NCI-H460 (cell line): ENCODE measurements at places on chromosomes 3 and 15.

DNA sequence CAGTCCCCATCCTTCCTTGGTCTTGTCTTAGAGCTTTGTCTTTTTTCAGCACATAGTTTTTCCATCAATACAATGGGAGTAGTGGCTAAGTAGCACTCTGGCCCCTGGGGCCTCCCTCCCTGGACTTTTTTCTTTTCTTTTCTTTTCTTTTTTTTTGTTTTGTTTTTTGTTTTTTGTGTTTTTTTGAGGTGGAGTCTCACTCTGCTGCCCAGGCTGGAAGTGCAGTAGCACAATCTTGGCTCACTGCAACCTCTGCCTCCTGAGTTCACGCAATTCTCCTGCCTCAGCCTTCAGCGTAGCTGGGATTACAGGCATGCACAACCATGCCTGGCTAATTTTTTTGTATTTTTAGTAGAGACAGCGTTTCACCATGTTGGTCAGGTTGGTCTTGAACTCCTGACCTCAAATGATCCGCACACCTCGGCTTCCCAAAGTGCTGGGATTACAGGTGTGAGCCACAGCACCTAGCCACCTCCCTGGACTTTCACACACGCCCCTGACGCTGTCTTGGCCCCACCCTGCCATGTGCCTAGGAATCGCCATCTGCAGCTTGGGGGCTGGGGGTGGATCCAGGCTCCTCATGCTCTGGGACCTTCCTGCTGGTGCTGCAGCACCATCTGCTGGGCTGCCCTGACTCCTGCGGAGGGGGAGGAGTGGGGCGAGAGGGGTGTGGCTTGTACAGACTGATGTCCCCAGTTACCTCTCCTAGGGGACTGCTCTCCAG, 2.8 kb downstream of the C15orf39 start:
- DNase-seq: peak; percentile 87

GRCh38 chr15:48642795-48643194, 2.7 kb downstream of the FBN1 start:
- DNase-seq: no peak

DNA sequence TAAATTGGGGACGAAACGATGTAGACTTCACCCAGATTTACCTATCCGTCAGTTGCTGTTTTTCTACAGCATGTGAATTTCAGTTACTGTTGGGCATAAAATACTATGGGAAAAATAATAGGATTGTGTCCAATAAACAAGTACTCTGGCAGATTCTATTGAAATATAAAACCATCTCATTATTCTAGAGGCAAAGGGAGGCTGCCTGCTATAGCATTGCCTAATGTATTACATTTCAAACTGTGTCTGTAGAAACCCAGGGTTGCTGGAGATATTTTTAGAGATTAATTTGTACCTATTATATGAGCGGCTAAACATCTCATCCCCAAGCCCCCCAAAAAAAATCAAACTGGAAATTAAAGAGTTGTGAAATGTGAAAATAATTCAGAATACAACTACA, 159.6 kb upstream of the IL12A start:
- no peak for DNase-seq

GRCh38 chr15:34789326-34789725, 6.0 kb downstream of the ACTC1 start:
- DNase-seq: no peak

- DNase-seq: no peak
Observed at GRCh38 chr3:64825404-64826120, 137.8 kb upstream of the ADAMTS9 start.

DNA sequence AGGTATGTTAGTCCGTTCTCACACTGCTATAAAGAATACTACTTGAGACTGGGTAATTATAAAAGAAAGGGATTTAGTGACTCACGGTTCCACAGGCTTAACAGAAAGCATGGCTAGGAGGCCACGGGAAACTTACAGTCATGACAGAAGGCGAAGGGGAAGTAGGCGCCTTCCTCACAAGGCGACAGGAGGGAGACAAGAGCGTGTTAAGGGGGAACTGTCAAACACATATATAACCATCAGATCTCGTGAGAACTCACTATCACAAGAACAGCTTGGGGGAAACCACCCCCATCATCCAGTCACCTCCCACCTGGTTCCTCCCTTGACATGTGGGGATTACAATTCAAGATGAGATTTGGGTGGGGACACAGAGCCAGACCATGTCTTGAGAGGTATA, 30.4 kb downstream of the SPRED1 start:
- no peak for DNase-seq
